ENCODE measurements at places on chromosomes 1 and 21. TPM values are rescaled to one million over a fixed set of nuclear protein-coding genes. Genes with fewer than 3 reads are reported as not detected.

GRCh38 chr1:83318366-83318765 is 680.6 kb downstream of the TTLL7 start:
- no peaks in the 10 kb centered on the region for H3K4me1 ChIP-seq
- no peak overlapping the region for H3K27ac ChIP-seq
- H3K27me3 ChIP-seq, result no peaks in the 10 kb centered on the region
- no peaks in the 10 kb centered on the region for H3K36me3 ChIP-seq

GRCh38 chr1:33402206-33402605 is 28.7 kb downstream of the PHC2 start:
- no peak overlapping the region for H3K4me3 ChIP-seq
- DNase-seq, result no peak
- no peaks in the 10 kb centered on the region for H3K27me3 ChIP-seq
- no peak overlapping the region for H3K27ac ChIP-seq

GRCh38 chr1:29121936-29122681 is 1.6 kb downstream of the TMEM200B start:
- H3K4me1 ChIP-seq, result peaks cover 21% of the 10 kb centered on the region
- no peaks in the 10 kb centered on the region for H3K36me3 ChIP-seq
- H3K27ac ChIP-seq, result peak overlapping the region; percentile 59
- H3K27me3 ChIP-seq, result no peaks in the 10 kb centered on the region
- peak overlapping the region; percentile 80 for H3K4me3 ChIP-seq

DNA sequence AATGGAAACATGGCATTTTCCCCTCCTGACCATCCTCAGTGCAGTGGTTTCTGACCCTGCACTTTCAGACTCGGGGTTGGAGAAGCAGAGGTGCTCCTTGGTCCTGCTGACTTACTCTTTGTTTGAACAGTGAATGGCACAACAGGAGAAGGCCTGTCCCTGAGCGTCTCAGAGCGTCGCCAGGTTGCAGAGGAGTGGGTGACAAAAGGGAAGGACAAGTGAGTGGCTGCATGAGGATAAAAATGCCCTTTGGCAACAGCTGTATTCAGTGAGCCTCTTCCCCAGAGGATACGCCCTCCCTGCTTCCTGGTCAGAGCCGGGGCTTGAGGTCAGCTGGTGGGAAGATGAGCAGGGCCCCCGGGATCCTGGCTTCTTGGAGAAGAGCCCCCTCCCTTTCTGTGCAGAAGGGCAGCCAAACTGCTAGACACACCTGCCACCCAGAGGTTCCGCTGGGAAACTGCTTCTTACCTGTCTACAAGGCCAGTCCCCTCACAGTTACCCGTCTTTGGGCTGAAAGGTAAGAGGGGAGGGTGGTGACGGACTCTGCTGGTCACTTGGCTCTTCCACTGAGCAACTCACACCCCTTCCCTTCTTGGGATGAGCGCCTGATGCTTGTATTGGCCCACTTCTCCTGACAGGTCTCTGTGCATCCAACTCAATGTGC is 16.6 kb downstream of the NPL start:
- H3K36me3 ChIP-seq, result peaks cover 11% of the 10 kb centered on the region
- no peak overlapping the region for H3K27ac ChIP-seq
- no peak overlapping the region for H3K4me3 ChIP-seq
- DNase-seq, result no peak
- H3K4me1 ChIP-seq, result no peaks in the 10 kb centered on the region
- H3K27me3 ChIP-seq, result no peaks in the 10 kb centered on the region

DNA sequence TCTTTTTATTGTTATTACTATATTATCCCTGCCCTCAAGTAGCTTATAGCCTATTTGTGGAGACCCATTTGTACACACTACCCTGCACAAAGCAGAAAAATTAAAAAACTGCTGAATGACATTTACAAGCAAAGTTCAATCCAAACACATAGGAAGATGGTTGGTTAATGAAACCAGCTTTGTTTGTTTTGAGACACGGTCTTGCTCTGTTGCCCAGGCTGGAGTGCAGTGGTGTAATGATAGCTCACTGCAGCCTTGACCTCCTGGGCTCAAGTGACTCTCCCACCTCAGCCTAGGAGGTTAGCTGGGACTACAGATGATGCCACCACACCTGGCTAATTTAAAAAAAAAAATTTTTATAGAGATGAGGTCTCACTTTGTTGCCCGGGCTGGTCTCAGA is 31.6 kb downstream of the TGFB2 start:
- H3K27ac ChIP-seq, result peak overlapping the region; percentile 84
- no peaks in the 10 kb centered on the region for H3K27me3 ChIP-seq
- H3K4me3 ChIP-seq, result peak overlapping the region; percentile 12
- no peak for DNase-seq
- H3K4me1 ChIP-seq, result peaks cover 91% of the 10 kb centered on the region
- H3K36me3 ChIP-seq, result no peaks in the 10 kb centered on the region

- no peak overlapping the region for H3K4me3 ChIP-seq
- H3K27me3 ChIP-seq, result peaks cover 9% of the 10 kb centered on the region
- no peak for DNase-seq
- H3K4me1 ChIP-seq, result no peaks in the 10 kb centered on the region
- no peak overlapping the region for H3K27ac ChIP-seq
- H3K36me3 ChIP-seq, result no peaks in the 10 kb centered on the region
These were observed 7.4 kb downstream of the GPR25 start for GRCh38 chr1:200880212-200880611.

DNA sequence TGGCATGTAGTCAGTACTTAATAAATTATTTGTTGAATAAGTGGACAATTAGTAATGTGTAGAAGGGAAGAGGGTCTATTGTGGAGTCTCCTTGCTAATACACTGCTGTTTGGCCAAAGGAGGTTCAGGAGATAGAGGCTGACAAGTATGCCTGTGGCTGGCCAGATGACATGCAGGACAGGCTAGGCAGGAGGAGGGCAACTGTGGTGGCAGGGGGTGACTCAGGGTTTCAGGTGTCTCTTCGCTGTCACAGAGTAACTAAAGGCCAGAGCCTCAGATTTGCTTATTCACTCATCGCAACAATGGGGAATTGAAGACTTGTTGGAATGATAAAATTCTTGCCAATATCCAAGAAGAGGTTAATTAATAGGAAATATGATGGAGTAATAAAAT is 33.1 kb downstream of the THRAP3 start:
- no peaks in the 10 kb centered on the region for H3K27me3 ChIP-seq
- H3K4me1 ChIP-seq, result peaks cover 54% of the 10 kb centered on the region
- H3K36me3 ChIP-seq, result peaks cover 10% of the 10 kb centered on the region
- peak overlapping the region; percentile 86 for H3K27ac ChIP-seq
- no peak for DNase-seq

- H3K4me3 ChIP-seq, result no peak overlapping the region
- no peaks in the 10 kb centered on the region for H3K4me1 ChIP-seq
- peaks cover 27% of the 10 kb centered on the region for H3K27me3 ChIP-seq
- H3K36me3 ChIP-seq, result peaks cover 4% of the 10 kb centered on the region
- no peak overlapping the region for H3K27ac ChIP-seq
- no peak for DNase-seq
These were observed 394.0 kb upstream of the CXADR start for GRCh38 chr21:17118638-17119384.

- no peaks in the 10 kb centered on the region for H3K36me3 ChIP-seq
- H3K4me1 ChIP-seq, result peaks cover 19% of the 10 kb centered on the region
- H3K27me3 ChIP-seq, result peaks cover 10% of the 10 kb centered on the region
These were observed 58.5 kb upstream of the LRRC8D start for GRCh38 chr1:89762386-89762778.

DNA sequence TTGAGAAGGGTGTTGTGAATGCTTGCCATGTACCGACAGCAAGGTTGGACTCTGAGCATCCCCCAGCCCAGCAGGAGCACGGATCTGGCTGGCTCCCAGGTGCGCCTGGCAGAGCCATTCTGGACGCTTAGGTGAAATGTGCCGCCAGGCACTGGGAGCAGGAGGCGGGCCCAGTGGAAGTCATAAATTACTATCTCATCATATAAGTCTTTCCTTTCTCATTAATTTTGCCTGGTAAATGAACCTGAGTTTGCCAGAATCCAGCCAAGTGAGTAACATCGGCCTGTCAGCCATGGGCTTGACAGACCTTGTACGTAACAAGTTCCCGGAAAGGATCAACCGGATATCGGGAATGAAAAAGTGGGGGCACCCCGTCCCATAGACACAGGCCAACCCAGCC is 179.5 kb upstream of the ARHGEF16 start:
- DNase-seq, result no peak
- no peak overlapping the region for H3K4me3 ChIP-seq
- H3K27me3 ChIP-seq, result peaks cover 4% of the 10 kb centered on the region
- peaks cover 2% of the 10 kb centered on the region for H3K36me3 ChIP-seq

- H3K27me3 ChIP-seq, result no peaks in the 10 kb centered on the region
- no peaks in the 10 kb centered on the region for H3K36me3 ChIP-seq
- peaks cover 4% of the 10 kb centered on the region for H3K4me1 ChIP-seq
- no peak overlapping the region for H3K27ac ChIP-seq
These were observed 8.8 kb downstream of the SMCP start for GRCh38 chr1:152886758-152887409.

DNA sequence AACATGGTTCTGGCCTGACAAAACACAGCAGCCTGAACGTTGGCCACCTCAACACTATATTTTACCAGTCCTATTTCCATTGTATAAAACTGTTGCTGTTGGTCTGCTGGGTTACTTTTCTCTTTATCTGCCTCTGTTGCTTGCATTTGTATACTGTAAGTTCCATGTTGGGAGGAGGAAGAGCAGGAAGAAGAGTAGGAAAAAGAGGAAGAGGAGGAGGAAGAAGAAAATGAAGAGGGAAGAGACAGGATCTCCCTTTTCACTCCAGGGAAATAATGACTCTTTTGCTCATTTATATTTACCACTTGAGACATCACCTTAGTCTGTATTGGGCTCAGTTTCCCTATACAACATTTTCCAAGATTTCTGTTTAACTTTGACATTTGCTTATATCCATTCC is 134.2 kb downstream of the PTPRC start:
- no peak for DNase-seq
- no peak overlapping the region for H3K27ac ChIP-seq
- H3K27me3 ChIP-seq, result no peaks in the 10 kb centered on the region
- H3K4me3 ChIP-seq, result no peak overlapping the region

- H3K27me3 ChIP-seq, result peaks cover 16% of the 10 kb centered on the region
- H3K36me3 ChIP-seq, result no peaks in the 10 kb centered on the region
- H3K4me3 ChIP-seq, result no peak overlapping the region
- DNase-seq, result no peak
- H3K27ac ChIP-seq, result no peak overlapping the region
- peaks cover 38% of the 10 kb centered on the region for H3K4me1 ChIP-seq
These were observed 7.1 kb upstream of the CDK18 start for GRCh38 chr1:205497351-205497750.

DNA sequence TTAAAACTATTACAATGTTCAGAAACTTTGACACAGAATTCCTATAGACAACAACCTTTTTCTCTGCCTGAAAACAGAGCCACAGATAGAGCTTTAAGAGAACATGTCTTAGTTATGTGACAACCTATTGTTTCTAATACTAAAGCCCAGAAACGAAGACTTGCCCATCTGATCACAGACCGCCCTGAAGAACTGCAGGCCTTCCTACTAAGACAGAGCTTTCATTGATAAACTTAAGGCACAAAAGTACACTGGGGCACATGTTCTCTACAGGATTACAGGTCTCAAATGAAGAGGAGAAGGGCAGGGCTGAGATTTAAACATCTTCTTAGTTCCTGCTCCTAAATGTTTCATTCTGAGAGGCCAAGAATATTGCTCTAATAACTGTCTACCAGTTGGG is 452.7 kb downstream of the KCNT2 start:
- no peaks in the 10 kb centered on the region for H3K27me3 ChIP-seq
- H3K4me1 ChIP-seq, result no peaks in the 10 kb centered on the region
- no peak for DNase-seq
- no peak overlapping the region for H3K4me3 ChIP-seq

DNA sequence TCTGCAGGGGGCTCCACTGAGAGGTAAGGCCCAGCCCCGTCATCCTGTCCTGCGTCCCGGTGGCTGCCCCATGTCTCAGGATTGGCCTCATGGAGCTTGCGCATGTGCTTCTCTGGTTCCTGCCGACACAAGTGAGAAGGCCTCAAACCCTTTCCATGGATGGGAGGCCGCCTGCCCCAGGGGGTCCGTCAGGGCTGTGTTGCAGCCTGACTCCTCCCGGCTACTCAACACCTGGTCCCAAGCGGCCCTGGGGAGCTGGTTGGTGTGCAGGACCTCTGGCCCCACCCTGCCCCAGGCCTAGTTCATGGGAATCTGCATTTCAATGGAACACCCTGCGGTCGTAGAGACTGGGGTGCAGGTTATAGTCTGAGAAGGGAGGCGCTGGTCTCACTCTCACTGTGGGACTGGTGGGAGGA is 21.1 kb upstream of the PDE9A start:
- H3K4me1 ChIP-seq, result no peaks in the 10 kb centered on the region
- no peak overlapping the region for H3K4me3 ChIP-seq
- peaks cover 9% of the 10 kb centered on the region for H3K27me3 ChIP-seq
- no peak for DNase-seq

GRCh38 chr1:113812661-113813135 is 422 bp upstream of the RSBN1 start:
- H3K36me3 ChIP-seq, result no peaks in the 10 kb centered on the region
- DNase-seq, result no peak
- peak overlapping the region; percentile 96 for H3K27ac ChIP-seq
- H3K4me1 ChIP-seq, result peaks cover 31% of the 10 kb centered on the region

DNA sequence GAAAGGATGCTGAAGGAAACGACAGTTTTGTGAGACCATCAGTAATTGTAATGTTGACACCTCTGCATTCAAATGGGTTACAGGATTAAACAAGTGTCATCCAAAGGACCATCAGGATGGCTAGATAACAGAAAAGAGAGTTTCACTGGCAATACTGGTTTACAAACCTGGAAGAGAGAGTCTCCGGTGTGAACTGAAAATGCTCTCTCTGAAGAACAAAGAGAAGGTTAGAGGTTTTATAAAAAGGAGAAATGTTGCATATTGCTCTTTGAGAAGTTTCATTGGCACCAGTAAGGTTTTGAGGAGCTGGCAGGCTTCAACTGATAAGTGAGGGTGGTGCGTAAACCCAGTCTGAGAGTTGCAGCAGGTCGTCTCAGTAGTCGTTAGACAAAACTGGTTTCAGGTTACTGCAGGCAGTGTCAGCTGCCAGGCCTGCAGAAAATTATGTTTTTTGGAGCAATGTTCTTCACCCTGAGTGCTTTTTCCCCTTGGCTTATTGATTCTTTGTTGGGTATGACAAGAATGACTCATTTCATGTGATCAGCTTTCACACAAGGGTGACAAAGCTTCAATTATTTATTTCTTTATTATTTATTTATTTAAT is 42.2 kb downstream of the KCNK1 start:
- H3K36me3 ChIP-seq, result no peaks in the 10 kb centered on the region
- H3K27me3 ChIP-seq, result no peaks in the 10 kb centered on the region
- H3K27ac ChIP-seq, result no peak overlapping the region
- H3K4me3 ChIP-seq, result no peak overlapping the region
- DNase-seq, result no peak

Gene TSACC
- total RNA-seq, result not detected

Gene COL24A1
- total RNA-seq, result 2.8 TPM

Gene DNALI1
- total RNA-seq, result 3.9 TPM

Gene HPCAL4
- not detected for total RNA-seq

Gene INKA2
- total RNA-seq, result 5.4 TPM
